Posterior vena cava (tissue), 2 donors: ENCODE measurements at places on chromosomes 7 and 10. TPM values are rescaled to one million over a fixed set of nuclear protein-coding genes. Genes with fewer than 3 reads are reported as not detected.

- DNase-seq, result no peak
Observed at GRCh38 chr7:105512415-105512814, 9.7 kb downstream of the PUS7 start.

- no peak for DNase-seq
Observed at GRCh38 chr7:99848420-99849216, 20.8 kb downstream of the CYP3A43 start.

Gene HOXA13
- total RNA-seq, result 0.14 TPM

Gene RPEL1
- total RNA-seq, result not detected

Gene CLDN3
- total RNA-seq, result not detected

DNA sequence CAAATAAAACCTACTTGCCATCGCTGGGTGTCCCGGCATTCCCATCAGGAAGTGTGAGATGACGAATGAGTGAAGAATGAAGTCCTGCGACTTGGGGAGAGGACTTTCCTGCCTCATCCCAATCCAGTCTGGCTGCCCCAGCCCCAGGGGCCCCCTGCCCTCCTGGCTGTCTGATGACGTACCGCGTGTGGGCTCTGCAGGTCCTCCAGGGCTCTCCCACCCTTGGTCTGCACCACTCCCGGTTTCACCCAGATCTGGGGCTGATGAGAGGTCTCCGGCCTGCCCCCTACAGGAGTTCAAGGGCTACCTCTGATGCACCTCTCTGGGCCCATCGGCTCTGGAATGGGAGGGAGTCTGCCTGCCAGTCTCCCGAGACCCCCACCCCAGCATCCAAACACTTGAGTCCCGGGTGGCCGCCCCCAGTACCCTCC, 9.8 kb downstream of the ATP6V1F start:
- DNase-seq, result no peak

GRCh38 chr7:94559972-94560371, 50.4 kb downstream of the CASD1 start:
- DNase-seq, result no peak

Gene KIAA1217
- total RNA-seq, result 20.3 TPM

DNA sequence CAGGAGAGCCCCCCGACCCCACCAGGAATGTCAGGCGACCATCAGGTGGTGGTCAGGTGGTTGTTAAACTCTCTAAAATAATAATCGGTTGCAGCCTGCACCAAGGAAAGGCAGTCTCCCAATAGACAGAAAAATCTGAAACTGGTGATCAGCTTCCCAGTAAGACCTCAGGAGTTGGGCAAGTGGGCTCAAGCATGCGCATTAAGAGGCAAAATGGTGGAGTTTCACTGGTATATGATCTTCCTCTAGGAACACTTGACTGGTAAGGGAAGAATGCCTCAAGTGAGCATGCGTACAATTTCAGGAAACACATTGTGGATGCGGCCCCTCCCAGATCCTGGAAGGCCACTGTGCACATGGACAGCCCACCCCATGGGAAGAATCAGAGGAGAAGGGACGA, 619.9 kb downstream of the TYW1 start:
- no peak for DNase-seq

GRCh38 chr10:75788394-75789205, 357.2 kb downstream of the LRMDA start:
- no peak for DNase-seq

Gene SGPL1
- total RNA-seq, result 27.9 TPM

- DNase-seq, result no peak
Observed at GRCh38 chr7:63113713-63114285, 884.9 kb upstream of the ZNF722 start.

GRCh38 chr7:16735020-16735419, 18.5 kb upstream of the TSPAN13 start:
- DNase-seq, result no peak

Gene FBXL15
- total RNA-seq, result 10.8 TPM

DNA sequence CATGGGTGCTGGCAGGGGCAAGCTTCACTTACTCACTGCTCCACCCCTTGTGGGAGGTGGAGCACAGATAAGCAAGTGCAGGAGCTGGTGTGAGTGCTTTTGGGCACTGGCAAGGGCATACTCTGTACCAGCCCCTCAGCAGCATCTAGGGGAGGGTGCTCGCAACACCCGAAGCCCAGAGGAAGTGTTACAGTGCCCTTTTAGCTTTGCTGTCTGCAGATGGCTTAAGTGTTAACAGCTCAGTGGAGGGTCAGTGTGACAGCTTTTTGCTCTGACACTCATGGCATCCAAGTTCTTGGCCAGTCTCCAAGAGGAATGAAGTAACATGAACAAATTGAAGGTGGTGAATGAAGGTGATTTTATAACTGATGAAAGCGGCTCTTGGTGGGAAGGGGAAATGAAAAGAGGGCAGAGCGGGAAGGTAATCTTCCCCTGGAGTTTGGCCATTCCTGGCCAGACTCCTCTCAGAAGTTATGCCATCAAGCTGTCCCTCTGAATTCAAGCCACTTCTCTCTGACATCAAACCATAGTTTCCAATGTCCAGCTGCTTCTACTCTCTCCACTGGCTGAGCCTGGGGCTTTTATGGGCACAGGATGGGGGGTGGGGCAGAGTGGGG, 862.5 kb downstream of the KCNMA1 start:
- DNase-seq, result no peak

GRCh38 chr10:48740988-48741387, 56.3 kb downstream of the WDFY4 start:
- DNase-seq, result no peak

- no peak for DNase-seq
Observed at GRCh38 chr10:15096661-15097010, 519 bp upstream of the RPP38 start.

DNA sequence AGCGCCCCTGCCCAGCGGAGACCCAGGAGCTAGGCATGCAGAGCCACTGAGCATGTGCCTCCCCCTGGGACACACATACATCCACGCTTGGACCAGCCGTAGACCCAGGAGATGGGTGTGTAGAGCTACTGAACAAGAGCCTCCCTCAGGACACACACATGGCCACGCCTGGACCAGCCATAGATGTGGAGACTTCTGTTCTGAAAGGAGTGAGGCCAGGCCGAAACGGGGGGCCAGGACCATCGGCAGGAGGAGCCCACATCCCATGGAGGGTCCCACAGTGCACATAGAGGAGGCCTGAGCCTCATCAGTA, 340.4 kb downstream of the TCERG1L start:
- DNase-seq, result no peak

Gene LRGUK
- 0.95 TPM for total RNA-seq

DNA sequence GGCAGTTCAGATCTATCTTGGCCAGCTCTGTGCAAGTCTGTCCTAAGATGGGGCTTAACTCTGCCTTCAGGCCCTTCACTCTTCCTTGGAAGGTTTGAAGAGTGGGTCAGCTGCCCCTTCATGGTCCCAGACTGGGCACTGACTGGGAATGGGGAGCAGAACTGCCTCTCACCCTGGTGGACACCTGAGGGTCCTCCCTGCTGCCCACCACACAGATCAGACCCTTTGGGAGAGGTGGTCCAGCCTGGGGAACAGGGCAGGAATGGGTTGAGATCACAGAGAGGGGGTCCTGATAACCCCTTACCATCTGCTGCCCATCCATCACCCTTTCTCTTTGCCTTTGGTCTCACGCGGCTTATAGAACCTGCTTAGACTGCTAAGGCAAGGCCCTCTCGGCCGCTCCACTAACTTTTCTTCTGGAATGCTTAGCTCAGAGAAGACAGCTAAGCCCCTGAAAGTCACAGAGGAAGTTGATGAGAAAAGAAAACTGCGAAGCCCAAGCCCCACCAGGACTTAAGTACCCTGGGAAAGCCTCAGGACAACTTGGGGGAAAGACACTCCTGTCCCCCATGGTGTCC, 402 bp upstream of the CDHR1 start:
- DNase-seq, result no peak

- DNase-seq, result no peak
Observed at GRCh38 chr10:77552252-77552651, 85.4 kb downstream of the KCNMA1 start.

- no peak for DNase-seq
Observed at GRCh38 chr7:139203992-139204391, 27.0 kb upstream of the UBN2 start.

DNA sequence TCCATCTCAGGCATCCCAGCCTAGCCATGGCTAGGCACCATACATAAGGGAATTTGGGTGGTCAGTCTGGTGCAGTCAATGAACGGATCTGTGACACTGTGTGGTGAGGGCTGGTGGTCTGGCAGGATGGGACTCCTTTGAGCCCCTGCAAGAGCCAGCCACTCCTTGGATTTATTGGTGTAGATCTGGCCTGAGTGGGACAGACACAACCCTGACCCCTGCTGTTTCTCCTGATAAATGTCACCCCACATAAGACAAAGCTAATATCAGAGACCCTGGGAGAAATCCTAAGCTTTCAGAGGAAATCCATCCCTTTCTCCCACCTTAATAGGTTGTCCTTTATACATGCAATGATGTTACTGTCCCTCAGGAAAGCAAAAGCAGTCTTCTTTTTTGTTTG, 2.3 kb downstream of the FBXO24 start:
- no peak for DNase-seq

DNA sequence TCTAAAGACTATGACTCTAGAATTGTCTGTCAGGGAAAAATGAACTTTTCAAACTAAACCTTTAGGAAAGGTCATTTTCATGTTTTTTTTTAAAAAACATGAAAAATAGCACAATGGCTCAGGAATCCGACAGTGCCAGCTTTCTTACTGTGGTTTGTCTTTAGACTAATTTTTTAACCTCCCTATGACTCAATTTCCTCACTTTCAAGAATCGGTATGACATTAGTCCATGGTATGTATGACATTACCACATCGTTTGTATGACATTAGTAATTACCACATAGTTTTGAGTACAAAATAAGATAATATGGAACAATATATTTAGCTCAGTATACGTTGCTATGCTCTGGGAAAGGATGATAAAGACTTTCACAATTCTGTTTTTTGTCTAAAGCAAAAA, 383.2 kb downstream of the PTPRN2 start:
- no peak for DNase-seq

Gene LRRC18
- not detected for total RNA-seq

Gene TUBAL3
- total RNA-seq, result not detected

DNA sequence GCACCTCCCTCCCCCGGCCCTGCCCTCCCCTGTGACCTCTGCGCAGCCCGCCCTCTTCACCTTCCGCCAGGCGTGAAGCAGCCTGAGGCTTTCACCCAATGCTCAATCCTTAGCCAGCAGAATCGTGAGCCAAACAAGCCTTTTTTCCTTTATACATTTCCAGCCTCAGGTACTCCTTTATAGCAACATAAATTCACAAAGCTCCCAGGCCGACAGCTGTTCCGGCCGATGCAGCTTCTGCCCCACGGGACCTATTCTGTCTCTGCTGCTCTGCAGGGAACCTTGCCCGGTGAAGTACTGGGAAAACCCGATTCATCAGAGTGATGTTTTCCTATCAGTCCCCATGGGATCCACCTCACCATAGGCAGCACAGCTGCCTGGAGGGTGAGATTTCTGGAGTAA, 87.4 kb downstream of the CHST15 start:
- peak; percentile 30 for DNase-seq
